Fibroblast of skin of abdomen (primary cell): ENCODE measurements at places on chromosomes 6 and 20.

- DNase-seq: no peak
Observed at GRCh38 chr6:170553534-170554012, 466 bp upstream of the PSMB1 start.

GRCh38 chr6:70040766-70041165 is 174.4 kb downstream of the COL19A1 start:
- DNase-seq: no peak

DNA sequence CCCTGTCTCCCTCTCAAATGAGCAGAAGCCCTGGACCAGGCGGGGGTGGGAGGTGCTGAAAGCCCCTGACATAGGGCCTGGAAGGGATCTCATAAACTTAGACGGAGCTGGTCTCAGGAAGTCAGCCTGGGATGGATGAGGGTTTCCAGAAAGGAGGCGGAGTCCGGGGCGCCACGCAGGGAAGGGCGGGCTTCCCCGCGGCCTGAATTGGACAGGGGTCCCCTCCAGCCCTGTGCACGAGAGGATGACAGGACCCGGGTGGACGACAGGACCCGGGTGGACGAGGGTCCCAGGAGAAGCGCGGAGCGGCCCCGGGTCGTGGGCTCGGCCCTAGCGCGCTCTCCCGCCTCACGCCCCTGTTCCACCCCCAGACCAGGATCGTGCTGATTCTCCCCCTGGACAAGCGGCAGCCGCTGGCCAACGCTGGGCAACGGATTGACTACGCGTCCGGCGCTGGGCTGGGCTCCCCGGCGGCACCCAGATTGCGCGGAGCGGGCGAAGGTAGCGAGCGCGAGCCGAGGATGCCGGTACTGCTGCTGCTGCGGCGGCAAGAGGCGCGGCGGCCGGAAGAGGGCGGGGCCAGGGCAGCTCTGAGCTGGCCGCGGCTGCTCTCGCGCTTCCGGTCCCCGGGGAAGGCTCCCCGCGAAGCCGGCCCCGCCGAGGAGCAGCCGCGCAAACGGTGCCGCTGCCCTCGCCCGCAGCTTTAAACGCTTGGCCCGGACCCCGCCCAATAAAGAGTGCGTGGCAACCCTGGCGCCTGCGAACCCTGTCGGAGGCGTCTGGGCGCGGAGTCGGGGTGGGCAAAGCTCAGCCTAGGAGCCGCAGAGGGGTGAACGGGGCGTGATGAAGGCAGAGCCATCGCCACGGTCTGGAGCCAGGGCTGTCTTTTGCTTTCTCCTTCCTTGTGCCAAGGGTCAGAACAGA is 1.3 kb downstream of the C20orf144 start:
- peak; percentile 74 for DNase-seq

DNA sequence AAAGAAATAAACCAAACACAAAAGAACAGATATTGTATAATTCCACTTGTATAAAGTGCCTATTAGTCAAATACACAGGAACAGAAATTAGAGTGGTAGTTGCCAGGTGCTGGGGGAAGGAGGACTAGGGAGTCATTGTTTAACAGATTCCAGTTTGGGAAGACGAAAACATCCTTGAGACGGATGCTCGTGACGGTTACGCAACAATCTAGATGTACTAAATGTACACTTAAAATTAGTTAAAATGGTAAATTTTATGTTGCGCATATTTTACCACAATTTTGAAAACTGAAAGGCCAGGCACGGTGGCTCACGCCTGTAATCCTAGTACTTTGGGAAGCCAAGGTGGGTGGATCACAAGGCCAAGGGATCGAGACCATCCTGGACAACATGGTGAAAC is 111.0 kb downstream of the PKHD1 start:
- no peak for DNase-seq

- DNase-seq: no peak
Observed at GRCh38 chr6:50966532-50966931, 147.9 kb downstream of the TFAP2B start.

DNA sequence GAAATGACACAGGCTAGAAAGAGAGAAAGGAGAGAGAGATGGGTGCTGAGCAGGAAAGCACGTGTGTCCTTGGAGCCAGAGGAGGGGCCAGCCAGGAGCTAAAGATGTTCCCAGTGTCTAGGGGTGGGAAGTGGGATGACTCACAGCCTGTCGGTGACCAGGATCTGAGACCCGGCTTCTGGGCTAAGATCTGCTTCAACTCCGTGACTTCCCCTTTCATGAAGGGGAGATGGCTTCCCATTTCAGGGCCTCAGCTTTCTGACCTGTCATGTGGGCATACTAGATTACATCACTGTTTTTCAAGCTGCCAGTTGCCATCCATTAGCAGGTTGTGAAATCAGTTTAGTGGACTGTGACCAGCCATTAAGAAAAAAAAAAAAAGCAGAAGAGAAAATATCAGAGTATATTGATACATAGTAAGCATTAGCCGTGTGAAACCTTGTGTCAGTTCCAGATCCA is 5.4 kb downstream of the TGM3 start:
- peak; percentile 10 for DNase-seq

DNA sequence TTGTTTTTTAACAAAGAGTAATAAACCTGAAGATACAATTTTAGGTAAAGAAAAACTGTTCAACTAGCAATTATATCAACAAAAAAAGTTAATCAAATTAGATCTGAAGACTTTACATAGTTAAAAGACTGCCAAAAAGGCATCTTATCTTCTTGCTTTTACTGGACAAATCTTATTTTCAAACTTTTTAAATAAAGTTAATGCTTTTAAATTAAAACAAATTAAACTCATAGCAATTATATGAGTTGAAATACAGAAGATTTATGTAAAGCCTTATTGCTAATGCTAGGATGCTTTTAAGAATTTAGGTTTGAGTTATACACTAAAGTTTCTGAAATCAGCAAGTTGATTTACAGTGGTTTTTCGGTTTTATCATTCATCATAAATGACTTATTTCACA is 227.3 kb downstream of the TBC1D32 start:
- no peak for DNase-seq

- DNase-seq: no peak
Observed at GRCh38 chr6:99485395-99485773, 29.8 kb downstream of the USP45 start.

- DNase-seq: peak; percentile 94
Observed at GRCh38 chr6:90284236-90285041, 12.2 kb downstream of the BACH2 start.

- DNase-seq: no peak
Observed at GRCh38 chr6:33662318-33662717, 41.2 kb downstream of the ITPR3 start.

DNA sequence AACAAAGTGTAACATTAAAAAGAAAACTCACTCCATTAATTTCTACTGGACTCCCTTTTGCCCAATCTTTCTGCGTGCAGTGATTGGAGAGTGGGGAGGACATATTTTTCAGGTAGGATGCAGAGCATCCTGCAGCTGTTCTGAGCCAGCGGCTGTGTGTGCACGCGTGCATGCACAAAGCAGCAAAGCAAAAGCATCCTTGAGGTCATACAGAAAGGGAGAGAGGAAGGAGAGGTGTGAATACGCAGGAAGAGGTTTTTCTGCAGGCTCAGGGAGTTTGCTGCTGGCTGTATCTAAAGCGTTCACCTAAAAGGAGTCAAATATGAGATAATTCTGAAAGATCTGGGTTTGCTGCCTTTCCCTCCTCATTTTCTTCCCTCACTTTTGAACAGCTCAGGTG is 108.4 kb downstream of the HUS1B start:
- no peak for DNase-seq

- peak; percentile 95 for DNase-seq
Observed at GRCh38 chr20:50192364-50193198, 2.0 kb downstream of the CEBPB start.

- no peak for DNase-seq
Observed at GRCh38 chr6:50276771-50277261, 227.1 kb upstream of the DEFB112 start.
